Aorta (tissue), 5 donors: ENCODE measurements at places on chromosomes 11 and 22. TPM values are rescaled to one million over a fixed set of nuclear protein-coding genes. Genes with fewer than 3 reads are reported as not detected.

GRCh38 chr11:72751116-72752087 lies 806 bp downstream of the ARAP1 start:
- no peak for DNase-seq

DNA sequence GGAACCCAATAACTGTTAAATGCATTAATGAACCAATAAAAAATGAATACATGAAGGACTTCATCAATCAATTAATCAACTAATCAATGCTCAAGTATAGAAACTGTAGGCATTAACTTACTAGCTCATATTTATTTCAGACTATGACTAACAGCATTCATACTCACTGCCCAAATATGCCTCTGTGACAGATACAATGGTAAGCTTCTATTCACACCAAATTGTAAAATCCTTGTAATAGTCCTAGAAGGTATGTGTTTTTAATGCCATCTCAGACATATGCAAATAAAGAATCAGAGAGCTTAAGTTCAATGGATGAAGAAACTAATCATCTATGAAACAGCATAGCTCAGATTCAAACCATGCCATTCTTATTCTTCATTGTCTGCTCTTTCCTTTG lies 1253.6 kb upstream of the TENM4 start:
- no peak for DNase-seq

DNA sequence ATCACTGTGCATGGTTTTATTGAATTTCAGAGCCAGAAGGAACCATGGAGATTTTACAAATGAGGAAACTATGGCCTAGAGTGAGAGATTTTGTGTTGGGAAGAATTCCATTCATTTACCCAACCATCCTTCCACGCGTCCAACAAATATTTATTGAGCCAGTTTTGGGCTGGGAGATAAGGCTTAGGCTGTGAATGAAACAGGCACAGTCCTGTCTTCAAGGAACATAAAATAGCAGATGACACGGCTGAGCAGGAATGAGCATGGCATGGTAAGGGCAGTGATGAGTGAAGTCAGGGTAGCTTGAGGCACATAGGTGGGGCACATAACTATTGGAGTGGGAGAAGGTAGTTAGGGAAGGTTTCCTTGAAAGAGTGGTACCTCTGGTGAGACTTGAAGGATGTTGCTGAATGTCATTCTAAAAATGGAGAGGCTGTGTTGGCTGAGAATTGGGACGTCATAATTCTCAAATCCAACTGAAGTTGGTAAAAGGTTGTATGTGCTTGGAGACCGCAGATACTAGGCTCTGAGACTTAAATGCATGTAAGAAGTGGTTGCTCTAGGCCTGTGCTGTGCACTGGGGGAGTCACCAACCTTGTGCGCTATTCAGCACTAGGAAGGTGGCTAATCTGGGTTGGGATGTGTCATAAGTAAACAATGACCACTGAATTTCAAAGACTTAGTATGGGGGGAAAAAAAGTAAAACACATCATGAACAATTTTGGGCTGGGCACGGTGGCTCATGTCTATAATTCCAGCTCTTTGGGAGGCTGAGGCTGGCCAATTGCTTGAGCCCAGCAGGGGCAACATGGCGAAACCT lies 51.9 kb downstream of the TEAD1 start:
- no peak for DNase-seq

GRCh38 chr11:131595797-131596196 lies 225.4 kb downstream of the NTM start:
- no peak for DNase-seq

OR51I1 gene
- not detected for polyA plus RNA-seq

OR8G1 gene
- not detected for polyA plus RNA-seq

SEPTIN3 gene
- polyA plus RNA-seq = 0.05 TPM

DNA sequence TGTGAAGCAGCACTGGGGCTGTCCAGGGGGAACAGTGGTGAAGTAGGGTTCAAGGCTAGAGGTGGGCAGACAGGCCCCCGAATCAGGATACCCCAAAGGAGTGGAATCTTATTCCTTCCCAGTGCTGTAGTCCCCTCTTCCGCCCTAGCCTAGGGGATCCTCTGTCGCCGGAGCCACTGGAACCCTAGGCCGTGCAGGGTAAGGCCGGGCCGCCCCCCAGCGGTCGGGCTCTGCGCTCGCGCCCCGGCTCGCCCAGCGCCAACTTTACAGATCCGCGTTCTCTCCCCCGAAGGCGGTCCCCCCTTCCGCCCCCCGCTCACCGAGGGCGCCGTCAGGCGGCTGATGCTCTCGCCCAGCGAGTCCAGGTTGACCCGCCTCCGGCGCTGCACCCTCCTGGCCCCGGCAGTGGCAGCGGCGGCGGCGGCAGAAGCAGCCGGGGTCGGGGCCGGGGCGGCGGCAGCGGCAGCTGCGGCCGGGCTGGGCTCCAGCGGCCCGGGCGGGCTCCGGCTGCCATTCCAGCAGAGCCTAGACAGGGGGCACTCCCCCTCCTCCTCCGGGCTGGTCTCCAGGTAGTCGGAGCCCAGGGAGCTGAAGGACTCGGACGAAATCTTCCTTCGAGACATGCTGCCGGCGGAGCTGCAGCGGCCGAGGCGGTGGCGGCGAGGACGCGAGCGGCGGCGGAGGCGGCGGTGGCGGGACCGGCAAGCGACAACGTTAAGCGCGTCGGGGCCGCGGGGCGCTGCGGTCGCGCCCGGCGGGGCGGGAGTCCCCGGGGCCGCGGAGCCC lies 650 bp downstream of the GUCY1A2 start:
- DNase-seq = peak; percentile 79
